ENCODE measurements at places on chromosomes 12 and 14.
A peak's percentile ranks its signal among the peaks of the same experiment; 100 is the strongest.

DNA sequence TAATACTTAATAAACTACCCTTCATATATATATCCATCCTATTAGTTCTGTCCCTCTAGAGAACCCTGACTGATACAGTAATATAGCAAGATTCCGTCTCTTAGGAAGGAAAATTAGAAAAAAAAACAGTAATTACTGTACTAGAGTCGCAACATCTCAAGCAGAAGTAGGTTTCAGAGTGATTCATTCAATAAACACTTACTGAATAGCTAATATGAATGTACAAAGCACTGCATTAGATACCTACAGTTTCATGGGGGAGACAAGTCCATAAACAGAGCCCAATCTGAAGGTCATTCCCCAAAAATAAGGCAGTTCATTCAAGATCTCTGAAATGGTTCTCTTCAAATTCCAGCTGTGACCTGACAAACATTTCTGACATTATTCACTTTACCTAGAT, 9.9 kb downstream of the CERS5 start:
- no peak overlapping the region for H3K4me3 ChIP-seq
- DNase-seq: no peak
- H3K27me3 ChIP-seq: no peaks in the 10 kb centered on the region
- no peaks in the 10 kb centered on the region for H3K4me1 ChIP-seq
- peaks cover 6% of the 10 kb centered on the region for H3K36me3 ChIP-seq
- no peak overlapping the region for H3K27ac ChIP-seq

- H3K4me1 ChIP-seq: no peaks in the 10 kb centered on the region
- H3K27ac ChIP-seq: no peak overlapping the region
- no peak for DNase-seq
- peaks cover 3% of the 10 kb centered on the region for H3K27me3 ChIP-seq
Observed at GRCh38 chr12:116332705-116333380, 55.4 kb upstream of the MED13L start.

GRCh38 chr12:60872219-60872618, 1276.4 kb downstream of the SLC16A7 start:
- H3K4me1 ChIP-seq: no peaks in the 10 kb centered on the region
- DNase-seq: no peak
- H3K4me3 ChIP-seq: no peak overlapping the region
- no peaks in the 10 kb centered on the region for H3K27me3 ChIP-seq

GRCh38 chr12:120089105-120089504, 27.4 kb downstream of the RAB35 start:
- H3K4me1 ChIP-seq: peaks cover 10% of the 10 kb centered on the region
- H3K27ac ChIP-seq: no peak overlapping the region
- H3K4me3 ChIP-seq: no peak overlapping the region
- H3K27me3 ChIP-seq: peaks cover 17% of the 10 kb centered on the region
- DNase-seq: no peak

DNA sequence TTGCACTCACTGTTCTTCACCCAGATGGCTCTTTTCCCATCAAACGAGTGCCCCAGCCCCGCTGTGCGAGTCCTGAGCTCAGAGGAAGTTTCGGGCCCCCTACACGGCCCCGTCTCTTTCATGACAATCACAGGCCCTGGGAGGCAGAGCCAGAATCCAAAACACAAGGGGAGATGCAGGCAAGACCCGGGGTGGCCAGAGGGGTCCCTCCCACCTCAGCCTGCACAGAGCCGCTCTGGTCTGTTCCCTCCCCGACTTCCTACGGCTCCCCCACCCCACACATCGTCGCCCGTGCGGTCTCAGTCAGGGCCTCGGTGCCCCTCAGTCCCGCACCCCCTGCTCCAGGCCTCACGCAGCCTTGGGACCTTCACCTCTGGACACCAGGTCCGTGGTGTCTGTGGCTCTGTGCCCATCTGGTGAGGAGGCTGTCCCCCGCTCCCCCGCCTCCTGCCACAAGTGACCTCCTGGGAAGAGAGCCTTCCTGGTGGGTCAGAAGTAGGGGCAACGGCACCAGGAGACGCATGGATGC, 8.9 kb downstream of the GPR132 start:
- H3K27me3 ChIP-seq: peaks cover 7% of the 10 kb centered on the region
- H3K27ac ChIP-seq: no peak overlapping the region
- DNase-seq: no peak
- H3K4me3 ChIP-seq: no peak overlapping the region
- H3K36me3 ChIP-seq: peaks cover 7% of the 10 kb centered on the region

GRCh38 chr14:61280526-61281185, 482 bp downstream of the TMEM30B start:
- H3K27ac ChIP-seq: no peak overlapping the region
- DNase-seq: peak; percentile 76
- no peaks in the 10 kb centered on the region for H3K36me3 ChIP-seq
- H3K27me3 ChIP-seq: peaks cover 10% of the 10 kb centered on the region
- H3K4me3 ChIP-seq: peak overlapping the region; percentile 85

GRCh38 chr12:110270125-110270962, 10.7 kb upstream of the ATP2A2 start:
- no peak for DNase-seq
- H3K27ac ChIP-seq: no peak overlapping the region
- no peaks in the 10 kb centered on the region for H3K36me3 ChIP-seq
- peaks cover 7% of the 10 kb centered on the region for H3K4me1 ChIP-seq

DNA sequence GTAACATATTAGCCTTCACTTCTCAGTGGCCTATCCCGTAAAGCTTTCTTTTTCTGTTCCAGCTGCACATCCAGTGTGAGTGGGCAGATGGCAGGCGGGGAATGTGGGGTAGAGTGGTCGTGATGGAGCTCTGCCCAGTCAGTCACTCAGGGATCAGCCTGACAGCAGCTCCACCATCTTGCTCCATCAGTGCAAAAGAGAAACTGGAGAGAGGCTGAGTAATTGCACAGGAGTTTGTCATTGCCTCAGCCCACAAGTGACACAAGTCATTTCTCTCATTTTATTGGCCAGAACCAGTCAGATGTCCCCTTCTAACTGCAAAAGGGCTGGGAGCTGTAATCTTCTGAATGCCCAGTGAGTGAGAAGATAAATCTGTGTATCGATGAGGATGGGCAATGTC, 66.5 kb downstream of the ATP23 start:
- H3K27me3 ChIP-seq: no peaks in the 10 kb centered on the region
- H3K36me3 ChIP-seq: no peaks in the 10 kb centered on the region
- H3K4me1 ChIP-seq: no peaks in the 10 kb centered on the region
- no peak for DNase-seq
- H3K27ac ChIP-seq: no peak overlapping the region
- no peak overlapping the region for H3K4me3 ChIP-seq

DNA sequence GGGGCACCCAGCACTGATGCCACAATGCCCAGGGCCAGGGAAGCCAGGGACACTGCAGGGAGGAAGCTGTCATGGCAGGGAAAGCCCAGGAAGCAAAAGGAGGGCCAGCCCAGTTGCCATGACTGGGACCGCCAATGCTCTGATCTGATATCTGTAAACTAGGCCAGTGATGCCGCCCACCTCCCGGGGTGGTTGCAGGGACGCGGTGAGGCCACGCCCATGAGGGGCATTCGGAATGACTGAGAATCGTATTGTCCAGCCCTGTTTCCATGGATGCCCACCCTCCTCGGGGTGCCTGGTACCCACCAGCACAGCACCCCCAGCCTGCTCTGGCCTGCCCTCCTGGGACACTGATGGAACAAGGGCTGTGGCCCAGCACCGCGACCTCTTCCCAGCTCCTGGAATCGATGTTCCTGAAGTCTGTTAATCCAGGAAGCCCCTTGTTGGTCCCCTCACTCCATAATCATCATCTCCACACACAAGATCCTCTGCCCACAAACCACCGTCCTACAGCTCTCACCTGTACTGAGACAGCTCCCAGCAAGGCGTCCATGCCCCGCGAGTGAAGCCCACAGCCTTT, 48.7 kb downstream of the CHGA start:
- peaks cover 5% of the 10 kb centered on the region for H3K27me3 ChIP-seq
- H3K27ac ChIP-seq: no peak overlapping the region
- H3K36me3 ChIP-seq: peaks cover 12% of the 10 kb centered on the region
- H3K4me1 ChIP-seq: peaks cover 6% of the 10 kb centered on the region
- no peak for DNase-seq

GRCh38 chr14:22973217-22974032, 8.9 kb downstream of the AJUBA start:
- H3K4me1 ChIP-seq: peaks cover 18% of the 10 kb centered on the region
- peak; percentile 61 for DNase-seq
- peaks cover 18% of the 10 kb centered on the region for H3K36me3 ChIP-seq
- no peak overlapping the region for H3K4me3 ChIP-seq
- no peak overlapping the region for H3K27ac ChIP-seq

DNA sequence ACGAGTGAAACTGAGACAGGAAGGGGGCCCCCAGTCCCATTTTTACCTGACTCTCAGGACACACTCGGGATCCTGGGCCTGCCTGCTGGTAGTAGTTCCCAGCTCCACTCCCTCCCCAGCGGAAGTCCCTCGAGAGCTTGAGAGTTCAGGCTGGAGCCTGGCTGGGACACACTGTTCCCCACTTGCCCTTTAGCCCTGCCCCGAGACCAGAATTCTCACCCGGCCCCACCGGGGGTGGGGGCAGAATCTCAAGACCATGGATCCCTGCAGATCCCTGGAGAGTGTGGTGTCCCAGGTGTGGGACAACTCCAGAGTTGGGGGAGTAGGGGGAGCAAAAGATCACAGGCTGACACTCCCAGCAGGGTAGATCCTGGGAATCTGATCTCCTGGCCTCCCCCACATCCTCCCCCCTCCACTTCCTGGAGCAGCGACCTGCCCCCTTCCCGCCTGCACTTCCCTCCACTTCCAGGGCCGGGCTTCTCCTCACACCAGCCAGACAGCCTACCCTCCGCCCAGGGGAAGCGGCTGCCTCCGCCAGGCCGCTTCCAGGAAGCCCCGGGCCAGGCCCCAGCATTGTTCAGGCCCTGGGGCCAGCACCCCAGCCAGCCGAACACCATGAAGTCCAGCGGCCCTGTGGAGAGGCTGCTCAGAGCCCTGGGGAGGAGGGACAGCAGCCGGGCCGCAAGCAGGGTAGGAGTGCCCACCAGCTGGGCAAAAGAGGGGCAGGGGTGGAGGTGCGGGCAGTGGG, at the start of gene TNS2:
TSS of gene TNS2 (plus strand) at position 495 of the 748 bp plus-strand sequence. CDS start at position 616, 121 bp downstream.
- peak; percentile 71 for DNase-seq
- H3K4me1 ChIP-seq: peaks cover 52% of the 10 kb centered on the region
- H3K36me3 ChIP-seq: peaks cover 3% of the 10 kb centered on the region
- H3K4me3 ChIP-seq: peak within 1 kb of the TSS; percentile 91
- peak within 1 kb of the TSS; percentile 91 for H3K27ac ChIP-seq

- peaks cover 10% of the 10 kb centered on the region for H3K4me1 ChIP-seq
- H3K27me3 ChIP-seq: peaks cover 14% of the 10 kb centered on the region
- peak within 1 kb of the TSS; percentile 90 for H3K4me3 ChIP-seq
- DNase-seq: peak; percentile 85
Observed at GRCh38 chr14:105248368-105249181, at the start of gene BTBD6. BTBD6 (plus strand) TSS chr14:105248533; CDS start chr14:105248712, 179 bp downstream.

- H3K27ac ChIP-seq: no peak overlapping the region
- no peak overlapping the region for H3K4me3 ChIP-seq
- H3K27me3 ChIP-seq: peaks cover 3% of the 10 kb centered on the region
- no peak for DNase-seq
Observed at GRCh38 chr14:93857500-93858283, 69.4 kb upstream of the PRIMA1 start.

GRCh38 chr14:39265033-39265432, 31.3 kb downstream of the MIA2 start:
- H3K36me3 ChIP-seq: peaks cover 4% of the 10 kb centered on the region
- no peak for DNase-seq
- H3K4me3 ChIP-seq: peak overlapping the region; percentile 20
- peak overlapping the region; percentile 55 for H3K27ac ChIP-seq

DNA sequence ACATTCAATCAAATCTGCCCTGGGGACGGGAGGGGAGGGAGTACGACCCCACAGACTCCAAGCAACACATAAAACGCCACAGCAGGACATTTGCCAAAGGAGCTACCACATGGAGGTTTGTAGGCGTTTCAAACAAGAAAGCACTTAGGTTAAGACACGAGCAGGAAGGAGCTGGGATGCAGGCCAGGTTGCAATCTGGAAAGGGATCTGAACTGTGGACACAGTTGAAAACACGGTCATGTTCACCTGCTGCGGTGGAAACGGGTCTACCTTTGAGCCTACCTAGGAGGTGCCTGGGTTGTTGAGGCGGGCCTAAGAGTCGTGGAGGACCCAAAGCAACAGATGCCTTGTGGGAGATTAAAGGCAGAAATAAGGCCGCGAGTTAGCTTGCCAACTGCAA, 18.4 kb downstream of the PRKAB1 start:
- H3K27me3 ChIP-seq: peaks cover 3% of the 10 kb centered on the region
- DNase-seq: no peak
- peaks cover 8% of the 10 kb centered on the region for H3K36me3 ChIP-seq
- H3K27ac ChIP-seq: no peak overlapping the region

GRCh38 chr12:105316931-105317852, 13.3 kb upstream of the C12orf75 start:
- H3K4me3 ChIP-seq: no peak overlapping the region
- peaks cover 5% of the 10 kb centered on the region for H3K27me3 ChIP-seq
- DNase-seq: no peak
- peaks cover 8% of the 10 kb centered on the region for H3K36me3 ChIP-seq

DNA sequence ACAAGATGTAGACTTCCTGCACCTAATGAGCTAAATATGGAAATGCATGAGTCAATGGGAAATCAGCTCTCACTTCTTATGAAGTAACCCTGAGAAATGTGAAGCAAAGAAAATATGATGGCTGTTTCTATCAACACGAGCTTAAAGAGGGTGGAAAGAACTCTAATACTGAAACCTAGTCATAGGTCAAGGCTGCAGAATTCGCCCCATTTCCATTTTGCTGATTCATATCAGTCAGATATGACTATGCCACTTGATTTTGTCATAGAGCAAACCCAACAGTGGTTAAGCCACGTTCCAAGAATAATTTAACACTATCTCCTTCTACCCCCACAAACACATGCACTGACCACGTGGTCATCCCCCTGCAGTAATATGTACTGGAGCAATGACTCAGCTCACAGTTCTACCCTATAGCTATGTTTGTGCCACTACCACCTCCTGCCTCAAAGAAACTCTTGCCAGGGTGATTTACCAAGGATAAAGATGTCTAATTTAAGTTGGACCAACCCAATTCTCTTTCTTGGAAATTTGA, 157.5 kb downstream of the TMTC3 start:
- no peaks in the 10 kb centered on the region for H3K36me3 ChIP-seq
- no peak overlapping the region for H3K4me3 ChIP-seq
- H3K27me3 ChIP-seq: no peaks in the 10 kb centered on the region
- no peaks in the 10 kb centered on the region for H3K4me1 ChIP-seq
- DNase-seq: no peak

DNA sequence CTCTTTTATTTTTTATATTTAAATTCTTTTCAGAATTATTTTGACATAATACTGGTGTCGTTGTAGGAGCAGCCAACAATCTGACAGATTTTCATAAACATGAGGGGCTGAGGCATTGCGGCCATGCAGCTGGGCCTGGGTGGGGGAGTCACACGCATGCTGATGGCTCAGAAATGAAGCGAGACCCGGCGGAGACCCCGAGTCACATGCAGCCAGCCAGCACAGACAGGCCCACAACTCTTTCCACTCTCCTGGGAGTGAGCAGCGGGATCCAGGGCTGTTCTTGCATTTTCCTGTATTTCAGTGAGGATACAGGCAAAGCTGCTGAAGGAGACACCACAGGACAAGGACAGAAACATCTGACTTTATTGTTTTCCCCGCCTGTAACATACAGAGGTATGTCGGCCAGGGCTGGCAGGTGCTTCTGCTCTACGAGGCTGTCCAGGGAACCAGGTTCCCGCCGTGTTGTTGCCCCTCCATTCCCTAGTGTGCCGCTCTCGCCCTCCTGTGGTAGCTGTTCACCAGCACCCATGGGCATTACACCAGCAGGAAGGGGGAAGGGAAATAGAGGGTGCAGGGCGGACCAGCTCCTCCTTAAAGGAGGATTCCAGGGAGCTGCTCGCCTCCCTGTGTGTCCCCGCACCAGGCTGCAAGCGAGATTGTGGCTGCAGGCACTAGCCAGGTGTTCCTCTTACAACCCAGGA, 30.5 kb downstream of the FZD10 start:
- peaks cover 4% of the 10 kb centered on the region for H3K36me3 ChIP-seq
- no peak overlapping the region for H3K27ac ChIP-seq
- no peak overlapping the region for H3K4me3 ChIP-seq
- H3K27me3 ChIP-seq: peaks cover 4% of the 10 kb centered on the region
- H3K4me1 ChIP-seq: no peaks in the 10 kb centered on the region

Measured in endothelial cell (in vitro differentiated cells).